GM23338 (cell line): ENCODE measurements at places on chromosomes 13 and 19.

DNA sequence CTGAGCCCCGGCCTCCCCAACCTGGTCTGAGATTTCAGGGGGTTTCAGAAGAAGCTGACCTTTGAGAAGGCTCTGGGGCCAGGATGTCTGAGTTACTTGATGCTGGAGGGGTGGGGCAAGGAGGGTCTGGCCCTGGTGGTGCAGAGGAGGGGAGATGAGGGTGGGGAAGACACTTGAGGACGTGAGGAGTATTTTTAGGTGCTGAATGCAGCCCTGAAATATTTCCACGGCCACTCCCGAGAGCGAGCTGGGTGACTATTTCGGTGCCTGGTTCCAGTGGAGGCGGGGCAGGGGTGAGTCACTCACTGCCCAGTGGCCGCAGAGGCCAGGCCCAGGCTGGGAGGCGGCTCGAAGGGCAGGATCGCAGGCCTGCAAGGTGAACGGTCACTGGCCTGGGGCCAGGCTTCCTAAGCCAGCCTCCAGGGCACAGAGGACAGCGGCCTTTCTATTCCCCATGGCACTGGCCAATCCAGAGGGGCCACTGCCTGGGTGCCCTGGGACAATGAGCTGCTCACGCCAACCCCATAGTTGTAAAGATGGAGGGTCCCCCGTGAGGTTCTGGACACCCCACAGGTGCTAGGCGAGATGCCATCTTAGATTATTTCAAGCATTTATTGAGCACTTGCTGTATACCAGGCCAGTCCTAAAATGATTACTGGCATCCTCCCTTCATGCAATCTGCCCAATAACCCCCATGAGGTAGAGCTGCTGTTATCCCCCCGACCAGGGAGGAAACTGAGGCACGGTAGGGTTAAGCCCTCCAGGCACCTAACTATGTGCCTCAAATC is 19.7 kb upstream of the JUND start:
- DNase-seq: no peak

- DNase-seq: peak; percentile 57
These were observed 120.9 kb downstream of the ZDHHC20 start for GRCh38 chr13:21338156-21338555.

GRCh38 chr13:82654143-82654542 is 1228.1 kb downstream of the SLITRK1 start:
- DNase-seq: no peak

- DNase-seq: peak; percentile 67
These were observed 197.2 kb downstream of the RAP2A start for GRCh38 chr13:97631158-97631557.

GRCh38 chr19:2315121-2315817 is 7.3 kb upstream of the LINGO3 start:
- DNase-seq: no peak

GRCh38 chr13:22931576-22931975 is 249.2 kb upstream of the SGCG start:
- no peak for DNase-seq

GRCh38 chr13:61286148-61286745 is 129.4 kb downstream of the PCDH20 start:
- DNase-seq: peak; percentile 66

- no peak for DNase-seq
These were observed 5.0 kb downstream of the LRRC25 start for GRCh38 chr19:18392417-18392816.

- no peak for DNase-seq
These were observed 72.8 kb downstream of the GNG7 start for GRCh38 chr19:2629491-2630351.

DNA sequence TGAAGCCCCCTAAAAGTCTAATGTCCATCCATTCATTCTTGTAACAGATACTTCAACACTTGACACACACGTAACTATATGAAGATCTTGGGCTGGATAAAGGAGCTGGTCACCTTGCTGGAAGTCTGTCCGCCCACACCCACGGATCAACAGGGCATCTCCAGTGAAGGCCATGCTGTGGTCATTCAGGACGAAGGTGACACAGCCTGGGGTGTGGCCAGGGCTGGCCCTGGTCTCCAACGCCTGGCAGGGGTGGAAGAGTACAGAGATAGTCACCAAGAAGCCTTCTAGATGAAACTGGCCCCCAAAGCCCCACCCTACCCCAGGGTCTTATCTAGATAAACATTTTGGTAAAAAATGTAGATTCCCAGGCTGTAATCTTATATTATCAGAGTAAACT is 6.8 kb upstream of the PHLDB3 start:
- DNase-seq: no peak

GRCh38 chr13:97284558-97284957 is 62.4 kb downstream of the MBNL2 start:
- no peak for DNase-seq

GRCh38 chr13:93750676-93751075 is 524.1 kb downstream of the GPC6 start:
- DNase-seq: no peak

- DNase-seq: no peak
These were observed 29.2 kb downstream of the ZNF546 start for GRCh38 chr19:40025938-40026596.

- DNase-seq: no peak
These were observed 26.3 kb upstream of the TNFSF11 start for GRCh38 chr13:42547612-42548011.

DNA sequence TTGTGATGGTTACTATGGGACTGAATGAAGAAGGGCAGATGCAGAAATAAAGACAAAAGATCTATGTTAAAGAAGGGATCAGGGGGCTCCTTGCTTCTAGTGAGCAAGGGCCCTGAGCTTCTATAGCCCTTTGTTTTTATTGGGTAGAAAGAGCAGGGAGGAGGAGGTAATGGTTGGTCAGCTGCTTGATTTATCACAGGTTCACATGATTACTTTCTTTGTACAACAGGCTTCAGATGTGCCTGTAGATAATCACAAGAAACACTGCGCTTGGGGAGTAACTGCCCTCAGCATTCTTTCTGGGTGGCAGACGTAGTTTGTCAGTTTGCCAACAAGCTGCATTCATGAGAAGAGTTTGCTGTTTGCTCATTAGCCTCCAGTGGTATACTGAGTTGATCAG is 4.8 kb upstream of the ZNF439 start:
- DNase-seq: no peak

DNA sequence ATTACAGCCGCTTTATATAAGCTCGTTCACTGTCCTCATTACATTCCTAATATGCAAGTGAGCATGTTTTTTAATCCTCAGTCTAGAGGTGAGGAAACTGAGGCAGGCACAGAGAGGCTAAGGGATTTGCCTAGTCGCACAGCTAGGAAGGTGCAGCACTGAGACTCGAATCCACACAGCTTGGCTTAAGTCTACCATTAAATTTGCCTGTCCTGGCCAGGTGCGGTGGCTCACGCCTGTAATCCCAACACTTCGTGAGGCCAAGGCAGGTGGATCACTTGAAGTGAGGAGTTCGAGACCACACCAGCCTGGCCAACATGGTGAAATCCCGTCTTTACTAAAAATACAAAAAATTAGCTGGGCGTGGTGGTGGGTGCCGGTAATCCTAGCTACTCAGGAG is 8.0 kb downstream of the RPS16 start:
- DNase-seq: no peak
